Stomach (tissue), 19 donors: ENCODE measurements at places on chromosomes 2 and 18.

DNA sequence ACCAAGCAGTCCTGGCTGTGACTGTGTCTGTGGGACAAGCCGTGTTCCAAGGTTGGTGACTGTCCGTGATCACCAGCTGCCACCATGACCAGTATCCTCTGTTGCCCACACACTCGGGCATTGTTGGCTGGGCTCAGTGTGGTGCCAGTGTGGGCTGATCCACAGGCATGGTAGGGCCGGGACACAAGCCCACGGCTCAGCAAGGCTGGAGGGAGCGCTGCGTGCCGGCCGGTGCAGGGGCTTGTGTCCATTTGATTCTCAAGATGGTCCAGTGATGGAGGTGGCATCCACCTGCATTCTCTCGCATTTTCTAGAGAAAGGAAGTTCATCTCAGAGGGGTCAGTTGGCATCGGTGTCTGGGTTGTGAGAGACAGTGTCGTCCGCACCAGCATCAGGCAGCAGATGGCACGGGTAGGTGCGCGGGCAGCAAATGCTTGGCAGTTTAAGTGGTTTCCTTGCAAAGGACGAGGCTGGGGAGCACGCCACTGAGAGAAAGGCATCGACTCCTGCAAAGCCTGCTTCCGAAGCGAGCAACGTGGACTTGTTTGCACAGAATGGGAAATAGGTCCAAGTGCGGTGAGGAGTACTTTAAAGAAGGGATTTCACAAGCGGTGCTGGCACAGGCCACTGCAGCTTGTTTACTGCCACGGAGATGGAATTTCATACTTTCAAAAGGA is 20.9 kb downstream of the TWIST2 start:
- no peak for DNase-seq

- no peak for DNase-seq
Measured at GRCh38 chr2:189821953-189822748, 37.9 kb downstream of the PMS1 start.

GRCh38 chr2:148049284-148049683 is 28.4 kb downstream of the MBD5 start:
- no peak for DNase-seq

GRCh38 chr2:163640542-163641193 is 95.1 kb downstream of the FIGN start:
- DNase-seq = no peak

DNA sequence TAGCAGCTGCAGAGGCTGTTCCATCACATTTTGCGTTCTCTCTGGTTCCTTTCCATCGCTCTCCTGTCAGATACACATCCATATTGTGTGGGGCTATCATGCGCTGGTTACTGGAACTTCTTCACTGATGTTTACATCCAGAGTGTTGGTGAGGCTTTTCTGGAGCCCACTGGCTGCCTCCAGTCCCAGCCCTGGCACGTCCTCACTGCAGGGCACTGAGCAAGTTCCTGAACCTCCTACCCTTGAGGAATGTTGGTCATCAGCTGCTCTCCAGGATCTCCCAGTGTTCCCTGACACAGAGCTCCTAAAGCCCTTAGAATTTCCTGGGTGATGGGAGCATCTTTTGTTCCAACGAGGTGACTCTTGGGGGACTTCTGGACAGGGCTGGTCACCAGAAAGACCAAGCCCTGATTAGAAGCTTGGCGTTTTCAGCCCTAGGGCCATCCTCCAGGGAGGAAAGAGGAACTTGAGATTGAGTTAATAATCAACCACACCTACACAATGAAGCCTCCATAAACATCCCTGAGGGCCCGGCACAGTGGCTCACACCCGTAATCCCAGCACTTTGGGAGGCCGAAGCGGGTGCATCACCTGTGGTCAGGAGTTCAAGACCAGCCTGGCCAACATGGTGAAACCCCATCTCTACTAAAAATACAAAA is 81.3 kb downstream of the TFCP2L1 start:
- DNase-seq = no peak

DNA sequence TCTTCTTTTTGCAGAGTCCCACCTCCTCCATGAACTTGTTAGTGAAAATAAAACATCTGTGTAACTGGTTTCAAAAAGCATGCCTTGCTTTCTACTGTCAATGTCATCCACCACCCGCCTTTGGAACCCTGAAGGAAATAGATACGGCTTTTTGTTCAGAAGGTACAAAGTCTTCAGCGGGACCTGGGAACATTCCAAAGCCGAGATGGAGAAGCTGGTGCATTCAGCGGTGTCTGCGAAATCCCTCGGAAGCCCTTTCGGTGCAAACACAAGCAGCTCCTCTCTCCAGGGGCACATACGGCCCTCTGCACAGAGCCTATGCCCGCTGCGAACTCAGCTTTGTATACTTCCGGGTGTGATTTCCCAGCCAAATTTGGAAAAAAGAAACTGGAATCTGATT is 555.8 kb upstream of the SALL3 start:
- no peak for DNase-seq

DNA sequence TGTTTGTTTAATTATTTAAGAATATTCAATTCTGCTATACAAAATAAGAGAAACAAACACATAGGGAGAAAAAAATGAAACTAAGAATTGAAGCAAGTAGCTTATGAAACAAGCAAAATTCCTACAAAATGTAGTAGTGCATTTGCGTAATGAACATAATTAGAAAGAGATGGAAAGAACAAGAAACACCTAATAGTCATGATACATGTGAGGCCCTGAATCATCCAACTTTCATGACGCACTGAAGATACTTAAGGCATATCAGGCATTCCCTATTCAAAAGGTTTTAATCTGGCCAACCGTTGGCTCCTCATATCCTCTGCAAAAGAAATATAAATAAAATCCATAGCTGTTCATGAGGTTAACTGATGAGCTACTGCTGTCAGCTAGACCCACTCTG is 14.5 kb upstream of the NAB1 start:
- no peak for DNase-seq

DNA sequence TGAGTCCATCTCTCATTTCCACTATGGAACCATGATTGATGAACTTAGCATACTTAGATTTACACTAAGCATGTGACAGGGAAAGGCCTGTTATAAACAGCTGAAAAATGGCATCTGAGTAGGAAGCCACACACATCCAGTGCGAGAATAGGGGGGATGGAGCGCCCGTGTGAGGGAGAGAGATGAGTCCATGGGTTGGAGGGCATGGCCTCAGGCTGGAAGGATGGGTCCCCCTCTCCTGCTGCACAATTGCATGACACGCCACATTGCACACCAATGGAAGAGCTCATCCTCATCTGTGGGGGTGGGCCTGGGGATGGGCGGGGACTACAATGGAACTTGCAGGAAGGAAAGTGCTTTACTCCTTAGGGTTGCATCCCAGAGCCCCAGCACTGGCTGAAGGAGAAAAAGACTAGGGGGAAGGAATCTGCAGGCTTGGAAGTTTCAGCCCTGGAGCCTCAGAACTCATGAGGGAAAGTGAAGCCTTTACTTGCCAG is 46.4 kb upstream of the CXCR4 start:
- no peak for DNase-seq

- DNase-seq = no peak
Measured at GRCh38 chr18:79870301-79871025, 72.7 kb downstream of the KCNG2 start.

GRCh38 chr2:181738563-181738962 is 58.2 kb upstream of the NEUROD1 start:
- DNase-seq = no peak

- peak; percentile 44 for DNase-seq
Measured at GRCh38 chr18:3525870-3526420, 76.0 kb downstream of the TGIF1 start.

DNA sequence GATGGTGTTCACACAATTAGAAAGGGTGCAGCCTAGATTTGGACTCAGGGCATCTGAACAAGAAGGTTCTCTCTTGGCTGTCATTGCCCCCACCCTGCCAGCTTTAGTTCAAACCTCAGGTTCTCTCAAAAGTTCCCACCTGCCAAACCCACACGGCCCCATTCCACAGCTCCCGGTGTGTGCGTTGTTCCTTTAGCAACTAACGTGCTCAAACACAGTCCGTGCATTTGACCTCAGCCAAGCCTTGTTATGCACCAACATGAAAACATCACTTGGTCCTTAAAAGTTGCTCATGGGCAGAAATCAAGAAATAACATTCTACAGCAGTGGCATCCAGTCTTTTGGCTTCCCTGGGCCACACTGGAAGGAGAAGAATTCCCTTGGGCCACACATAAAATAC is 32.0 kb downstream of the LOXHD1 start:
- no peak for DNase-seq

DNA sequence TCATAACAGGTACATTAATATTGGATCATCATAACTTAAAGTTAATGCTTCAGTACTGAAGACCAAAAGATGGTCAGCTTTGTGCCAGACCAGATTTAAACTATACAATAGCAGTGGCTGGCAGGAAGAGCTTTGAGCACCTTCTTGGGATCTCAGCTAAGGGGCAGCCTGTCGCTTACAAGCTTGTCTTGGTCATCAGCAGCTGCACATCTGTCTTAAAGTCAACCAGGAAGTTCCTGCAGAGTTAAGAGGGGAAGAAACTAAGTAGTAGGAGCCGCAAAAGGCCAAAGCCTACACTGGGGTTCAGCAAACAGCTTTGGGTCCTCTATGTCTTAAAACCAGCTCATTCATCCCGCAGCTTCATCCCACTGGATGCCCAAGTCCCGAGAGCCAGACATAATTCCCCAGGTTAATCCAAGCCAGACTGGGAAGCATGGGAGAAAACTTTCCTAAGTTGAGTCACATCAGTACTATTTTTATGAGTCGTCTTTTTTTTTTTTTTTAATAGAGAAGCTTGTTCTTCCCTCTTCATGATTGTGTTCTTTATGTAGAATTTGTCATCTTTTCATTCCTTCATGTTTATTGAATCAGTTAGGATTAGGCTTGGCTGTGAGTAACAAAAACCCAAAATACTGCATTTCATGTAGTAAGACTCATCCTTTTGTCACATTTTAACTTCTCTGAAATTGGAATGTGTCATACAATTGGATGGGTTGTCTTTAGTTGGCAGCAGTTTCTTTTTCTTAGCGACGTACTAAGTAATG is 59.3 kb downstream of the SERTAD2 start:
- no peak for DNase-seq

DNA sequence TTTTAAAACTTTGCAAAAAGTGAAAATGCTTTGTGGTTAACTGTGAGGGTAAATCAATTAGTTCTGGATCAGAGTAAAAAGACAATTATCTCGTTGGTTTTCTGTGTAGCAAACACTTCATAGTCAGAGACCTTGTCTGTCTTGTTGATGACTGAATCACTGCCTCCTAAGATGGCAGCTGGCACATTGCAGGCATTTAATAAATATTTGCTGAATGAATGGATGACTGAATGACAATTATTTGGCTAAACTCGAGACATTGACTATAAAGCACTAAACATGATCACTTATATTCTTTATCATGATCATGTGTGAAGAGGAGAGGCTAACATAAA is 96.2 kb downstream of the MAIP1 start:
- no peak for DNase-seq

- DNase-seq = peak; percentile 25
Measured at GRCh38 chr18:9334973-9335696, 562 bp downstream of the TWSG1 start.

DNA sequence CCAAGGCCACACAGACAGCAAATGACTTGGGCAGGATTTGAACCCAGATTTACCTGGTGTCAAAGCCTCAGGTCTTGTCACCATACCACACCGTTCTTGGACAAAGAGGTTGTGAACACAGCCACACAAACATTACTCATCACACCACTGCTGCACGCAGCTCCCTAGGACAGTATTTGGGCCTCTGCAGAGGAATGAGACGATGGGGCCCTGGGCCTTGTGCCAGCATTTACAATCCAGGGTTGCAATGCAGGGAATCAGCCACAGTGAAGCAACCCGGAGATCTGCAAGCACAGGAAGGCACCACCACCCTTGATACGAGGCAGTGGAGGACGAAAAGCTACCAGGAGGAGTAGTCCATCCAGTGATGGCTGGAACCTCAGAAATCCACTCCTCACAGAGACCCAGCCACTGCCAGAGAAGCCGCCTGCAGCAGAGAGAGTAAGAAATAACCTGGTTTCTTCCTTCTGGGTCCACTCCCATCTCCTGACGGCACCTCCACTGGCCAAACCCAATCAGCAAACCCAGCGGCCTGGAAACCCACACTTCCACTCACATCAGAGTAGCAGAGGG is 3.7 kb upstream of the MTCL1 start:
- DNase-seq = no peak

DNA sequence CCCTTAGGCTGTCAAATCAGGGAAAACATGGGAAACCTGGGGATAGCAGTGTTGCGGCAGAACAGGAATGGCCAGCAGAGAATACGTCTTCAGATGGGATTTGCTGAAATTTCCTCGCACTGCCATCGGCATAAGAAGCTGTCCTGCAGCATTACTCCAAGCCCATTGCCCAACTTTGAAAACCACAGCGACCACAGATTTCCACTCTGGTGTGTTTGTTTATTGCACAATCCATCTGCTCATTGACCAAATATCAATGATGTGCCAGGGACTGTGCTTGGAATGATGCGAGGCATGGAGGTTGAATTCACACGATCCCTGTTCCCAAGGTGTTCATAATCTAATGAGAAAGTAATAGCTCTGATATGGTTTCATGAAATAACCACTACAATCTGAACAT is 383.3 kb upstream of the MYT1L start:
- no peak for DNase-seq

GRCh38 chr2:232473467-232473890 is 14.2 kb downstream of the ECEL1 start:
- no peak for DNase-seq

DNA sequence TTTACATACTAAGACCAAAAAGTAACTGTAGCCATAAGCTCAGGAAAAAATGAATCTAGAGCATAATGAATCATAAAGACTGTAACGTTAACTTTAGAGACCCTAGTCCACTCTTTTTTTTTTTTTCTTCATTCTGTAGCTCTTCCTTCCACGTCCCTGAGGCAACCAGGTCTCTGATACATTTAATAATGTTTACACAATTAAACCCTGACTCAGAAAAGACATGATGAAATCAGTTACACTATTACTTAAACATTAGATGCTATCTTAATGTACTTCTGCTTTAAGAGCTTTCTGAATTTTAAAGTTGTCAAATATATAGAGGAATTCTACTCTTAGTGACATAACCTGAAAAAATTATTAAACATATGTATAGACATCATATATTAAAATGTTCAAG is 1121.5 kb upstream of the DDX18 start:
- no peak for DNase-seq

DNA sequence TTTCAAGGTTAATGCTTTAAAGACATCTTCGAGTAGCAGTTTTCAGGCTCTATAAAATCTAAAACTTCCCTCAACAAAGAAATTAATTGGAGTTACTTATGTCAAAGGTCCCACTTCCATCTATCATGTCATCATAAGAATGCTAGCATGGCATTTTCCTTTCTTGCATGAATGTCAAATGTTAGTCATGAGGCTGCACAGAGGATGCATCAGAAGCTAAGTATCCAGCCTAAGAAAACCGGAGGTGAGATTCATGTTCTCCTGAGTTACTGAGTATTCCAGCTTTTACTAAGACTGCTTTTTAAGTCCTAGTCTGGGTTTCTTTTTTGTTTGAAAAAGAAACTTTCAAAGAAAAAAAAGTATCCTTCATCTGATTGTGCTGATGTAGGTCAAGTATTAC is 130.6 kb upstream of the CDH19 start:
- DNase-seq = no peak

GRCh38 chr18:62361288-62361687 is 36.2 kb downstream of the TNFRSF11A start:
- no peak for DNase-seq

GRCh38 chr2:127626175-127626574 is 19.8 kb upstream of the GPR17 start:
- DNase-seq = no peak

GRCh38 chr2:157178874-157179273 is 78.6 kb upstream of the GALNT5 start:
- DNase-seq = no peak

- DNase-seq = no peak
Measured at GRCh38 chr18:25247725-25248124, 104.2 kb downstream of the ZNF521 start.

- DNase-seq = no peak
Measured at GRCh38 chr2:74253971-74254310, 55.5 kb downstream of the MTHFD2 start.
